ENCODE measurements at places on chromosomes 2 and 18. TPM values are rescaled to one million over a fixed set of nuclear protein-coding genes. Genes with fewer than 3 reads are reported as not detected.

DNA sequence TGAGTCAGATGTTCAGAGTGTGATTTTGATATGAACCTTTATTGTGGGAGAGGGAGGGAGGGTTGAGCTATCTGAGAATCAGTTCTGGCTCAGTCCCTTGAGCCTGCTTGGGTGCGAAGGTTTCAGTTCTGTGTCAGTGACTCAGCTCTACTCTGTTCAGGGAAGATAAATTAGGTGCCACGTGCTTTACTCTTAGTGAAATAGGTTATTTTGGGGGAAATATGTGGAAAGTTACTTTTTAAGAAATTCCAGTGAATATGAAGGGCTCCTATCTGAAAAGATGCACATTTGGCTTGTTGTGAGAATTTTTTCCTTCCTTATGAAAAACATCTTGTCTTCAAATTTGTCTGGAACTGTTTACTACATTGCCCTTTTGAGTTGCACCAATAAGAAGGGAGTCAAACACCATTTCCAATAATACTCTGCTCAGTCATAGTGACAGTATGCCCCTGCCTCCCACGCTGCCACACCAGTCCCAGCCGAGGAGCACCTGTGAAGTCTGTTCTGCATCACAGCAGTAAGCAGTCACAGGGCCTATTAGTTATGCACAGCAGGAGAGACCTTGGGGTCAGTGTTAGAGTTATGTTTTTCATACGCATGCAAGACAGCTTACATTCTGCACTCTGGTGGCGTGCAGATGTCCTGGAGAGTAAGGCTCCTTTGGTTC, 32.8 kb upstream of the DNAH7 start:
- no peak for DNase-seq
- H3K4me1 ChIP-seq = no peaks in the 10 kb centered on the region
- no peaks in the 10 kb centered on the region for H3K27me3 ChIP-seq
- H3K36me3 ChIP-seq = no peaks in the 10 kb centered on the region
- H3K27ac ChIP-seq = no peak overlapping the region
- H3K4me3 ChIP-seq = no peak overlapping the region

The RNF152 gene
- 18.1 TPM for polyA plus RNA-seq

The DPYSL5 gene
- not detected for polyA plus RNA-seq

The TUBA4B gene
- polyA plus RNA-seq = 0.28 TPM

DNA sequence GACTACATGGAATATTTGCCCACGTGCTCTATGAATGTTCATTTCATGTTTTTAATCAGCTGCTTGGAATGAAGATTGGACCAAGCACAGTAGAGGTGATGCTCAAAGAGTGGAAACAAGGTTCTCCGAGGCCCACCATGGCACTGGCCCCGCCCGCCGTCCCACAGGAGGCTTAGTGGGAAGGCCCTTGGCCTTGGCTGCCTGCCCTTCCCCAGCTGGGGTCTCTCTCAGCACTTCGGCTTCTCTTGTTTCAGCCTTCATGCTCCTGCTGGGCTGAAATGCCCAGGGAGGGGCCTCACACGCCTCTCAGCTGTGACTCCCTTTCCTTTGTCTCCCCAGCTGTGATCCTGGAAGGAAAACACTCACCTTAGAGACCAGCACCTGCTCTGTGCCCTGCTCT, 833.2 kb downstream of the GALR1 start:
- H3K4me1 ChIP-seq = no peaks in the 10 kb centered on the region
- H3K27ac ChIP-seq = no peak overlapping the region
- no peak for DNase-seq
- no peaks in the 10 kb centered on the region for H3K36me3 ChIP-seq
- H3K4me3 ChIP-seq = no peak overlapping the region

DNA sequence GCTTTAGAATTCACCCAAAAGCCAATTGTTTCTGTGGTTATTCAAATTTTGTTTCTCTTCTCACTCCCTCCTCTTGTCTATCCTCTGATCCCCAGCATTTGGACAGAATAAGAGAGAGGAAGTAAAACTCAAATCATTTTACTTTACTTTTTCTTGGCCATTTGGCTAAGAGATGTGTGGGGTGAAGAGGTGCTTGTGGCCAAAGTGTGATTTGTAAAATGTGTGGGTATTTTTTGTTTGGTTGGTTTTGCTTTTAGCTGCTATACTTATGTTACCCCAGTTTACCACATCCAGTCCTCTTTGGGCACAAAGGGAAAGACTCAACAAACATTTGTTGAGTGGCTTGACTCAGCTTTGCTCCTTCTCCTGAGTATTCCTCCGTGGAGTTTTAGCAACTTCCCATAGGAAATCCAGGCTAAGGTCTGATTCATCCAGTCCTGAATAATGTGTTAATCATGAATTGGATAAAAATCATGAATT, 109.1 kb upstream of the CYP1B1 start:
- DNase-seq = no peak
- H3K27ac ChIP-seq = no peak overlapping the region
- no peaks in the 10 kb centered on the region for H3K36me3 ChIP-seq

DNA sequence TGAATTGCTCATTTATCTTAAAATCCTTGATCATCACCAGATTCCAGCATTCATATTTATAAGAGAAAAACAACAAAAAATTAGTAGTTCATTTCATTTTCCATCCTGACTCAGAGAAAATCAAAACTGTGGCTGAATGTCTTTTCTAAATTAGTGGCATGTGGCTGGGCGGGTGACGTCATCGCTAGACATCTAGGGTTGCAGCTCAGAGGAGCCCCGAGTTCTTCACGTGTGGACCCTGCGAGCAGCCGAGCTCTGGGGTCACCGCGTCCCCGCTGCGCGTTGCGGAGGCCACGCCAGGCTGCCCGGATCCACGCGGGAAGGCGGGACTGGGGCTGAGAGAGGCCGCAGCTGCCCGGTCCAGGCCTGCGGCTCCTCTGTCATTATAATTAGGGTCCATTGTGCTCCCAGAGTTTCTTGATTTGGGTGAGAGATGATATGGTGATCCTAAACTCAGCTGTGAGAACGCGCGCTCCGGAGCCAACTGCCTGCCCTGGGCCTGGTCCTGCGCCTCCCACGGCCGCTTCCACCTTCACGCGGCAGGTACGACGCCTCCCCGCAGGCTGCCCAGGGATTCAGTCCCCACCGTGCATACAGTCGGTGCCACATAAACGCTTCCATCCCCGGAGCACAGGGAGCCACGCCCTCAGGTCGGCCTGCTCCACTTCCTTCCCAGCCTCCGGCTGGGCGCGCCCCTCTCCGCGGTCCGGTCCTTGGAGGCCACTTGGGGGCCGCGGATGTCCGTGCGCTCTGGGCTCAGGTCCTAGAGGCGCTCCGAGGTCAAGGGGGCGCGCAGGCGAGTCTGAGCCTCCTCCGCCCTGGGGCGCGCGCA, 56.5 kb downstream of the TMEM18 start:
- H3K4me3 ChIP-seq = no peak overlapping the region
- no peaks in the 10 kb centered on the region for H3K27me3 ChIP-seq
- no peak for DNase-seq
- no peaks in the 10 kb centered on the region for H3K36me3 ChIP-seq
- H3K27ac ChIP-seq = no peak overlapping the region
- no peaks in the 10 kb centered on the region for H3K4me1 ChIP-seq

GRCh38 chr2:28802975-28803429, 7.6 kb upstream of the SPDYA start:
- no peak for DNase-seq
- H3K36me3 ChIP-seq = no peaks in the 10 kb centered on the region
- no peak overlapping the region for H3K27ac ChIP-seq
- no peak overlapping the region for H3K4me3 ChIP-seq
- H3K27me3 ChIP-seq = no peaks in the 10 kb centered on the region
- no peaks in the 10 kb centered on the region for H3K4me1 ChIP-seq
